AG20443 (cell line): ENCODE measurements at places on chromosomes 12 and 14.
A peak's percentile ranks its signal among the peaks of the same experiment; 100 is the strongest.

DNA sequence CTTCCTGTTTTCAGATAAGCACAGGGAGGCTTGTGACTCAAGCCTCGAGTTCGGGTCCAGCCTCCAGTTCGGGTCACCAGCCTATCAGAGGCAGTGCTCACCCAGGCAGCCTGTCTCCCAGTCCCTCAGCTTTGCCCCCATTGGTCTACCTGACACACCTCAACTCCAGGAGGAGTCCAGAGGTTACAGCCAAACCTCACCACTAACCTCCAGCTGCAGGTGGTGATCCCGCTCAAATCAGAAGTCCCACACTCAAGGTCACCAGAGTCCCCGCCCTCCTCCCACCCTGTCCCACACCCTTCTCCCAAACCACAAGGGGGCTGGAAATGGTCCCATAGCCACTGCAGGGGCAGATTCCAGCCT lies 42.1 kb downstream of the KDM2B start:
- peak; percentile 34 for DNase-seq

GRCh38 chr12:8455271-8455670 lies 491 bp upstream of the CLEC6A start:
- DNase-seq = no peak

GRCh38 chr12:98999559-98999958 lies 354.5 kb downstream of the APAF1 start:
- DNase-seq = peak; percentile 24

GRCh38 chr14:88975043-88975830 lies 150.8 kb downstream of the TTC8 start:
- DNase-seq = no peak

DNA sequence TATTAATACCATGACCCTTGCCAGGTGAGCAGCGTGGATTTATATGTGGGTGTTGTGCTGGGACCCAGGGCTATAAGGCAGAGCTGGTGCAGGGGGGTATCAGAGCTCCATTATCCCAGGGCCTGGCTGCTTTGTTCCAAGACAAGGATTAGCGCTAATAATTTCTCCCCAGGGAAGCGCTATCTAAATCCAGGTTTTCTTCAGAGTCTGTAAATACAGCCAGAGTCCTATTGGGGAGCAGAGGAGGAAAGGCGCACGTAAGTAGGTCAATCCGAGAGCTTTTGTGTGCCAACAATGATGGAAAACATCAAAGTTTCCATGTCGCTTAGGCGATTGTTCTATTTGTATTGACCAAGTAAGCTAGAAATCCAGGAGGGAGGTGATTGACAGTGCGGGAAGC lies 1009.7 kb downstream of the VRK1 start:
- DNase-seq = no peak

DNA sequence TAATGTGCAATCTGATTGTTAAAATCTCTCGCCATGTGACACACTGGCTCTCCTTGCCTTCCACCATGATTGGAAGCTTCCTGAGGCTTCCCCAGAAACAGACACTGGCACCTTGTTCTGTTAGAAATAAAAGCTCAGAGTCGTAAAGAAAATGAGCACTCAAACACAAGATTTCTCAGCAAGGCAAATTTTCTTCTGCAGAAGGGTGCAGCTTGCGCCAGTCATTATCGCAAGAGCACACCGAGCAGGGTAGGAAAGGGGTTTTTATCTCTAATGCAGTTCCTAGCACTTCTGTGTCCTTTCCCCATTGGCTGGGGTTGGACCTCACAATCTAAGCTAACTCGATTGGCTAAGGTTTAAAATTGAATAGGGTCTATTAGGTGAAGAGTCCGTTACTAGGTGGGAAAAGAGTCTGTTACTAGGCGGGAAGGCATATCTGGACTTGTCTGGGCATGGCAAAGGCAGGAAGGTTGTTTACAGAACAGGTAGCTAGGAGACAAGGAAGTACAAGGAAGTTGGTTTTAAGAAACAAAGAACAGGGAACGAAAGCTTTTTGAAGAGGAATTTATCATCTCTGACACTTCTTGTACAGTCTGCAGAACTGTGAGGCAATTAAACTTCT lies 62.6 kb upstream of the BICD1 start:
- no peak for DNase-seq

- DNase-seq = peak; percentile 93
Observed at GRCh38 chr14:100416921-100417860, 94.1 kb downstream of the SLC25A47 start.

DNA sequence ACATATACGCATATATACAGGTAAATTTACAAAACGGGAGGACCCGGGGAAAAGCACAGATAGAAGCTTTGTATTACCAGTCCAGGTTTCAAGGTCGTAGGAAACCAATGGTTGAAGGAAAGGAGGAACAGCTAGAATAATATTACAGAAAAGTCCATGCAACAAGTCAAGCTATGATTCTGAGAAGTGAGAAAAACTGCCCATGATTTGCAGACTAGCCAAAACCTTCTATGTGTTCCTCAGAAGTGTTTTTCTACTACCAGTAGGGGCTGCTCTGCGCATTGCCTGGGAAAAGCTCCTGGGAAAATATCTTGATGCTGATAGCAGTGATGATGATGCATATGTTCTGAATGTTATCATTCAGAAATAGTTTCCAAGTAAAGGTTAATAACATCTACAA lies 2.2 kb downstream of the PDZRN4 start:
- DNase-seq = no peak

GRCh38 chr14:75783184-75783583 lies 122.1 kb downstream of the TTLL5 start:
- no peak for DNase-seq

DNA sequence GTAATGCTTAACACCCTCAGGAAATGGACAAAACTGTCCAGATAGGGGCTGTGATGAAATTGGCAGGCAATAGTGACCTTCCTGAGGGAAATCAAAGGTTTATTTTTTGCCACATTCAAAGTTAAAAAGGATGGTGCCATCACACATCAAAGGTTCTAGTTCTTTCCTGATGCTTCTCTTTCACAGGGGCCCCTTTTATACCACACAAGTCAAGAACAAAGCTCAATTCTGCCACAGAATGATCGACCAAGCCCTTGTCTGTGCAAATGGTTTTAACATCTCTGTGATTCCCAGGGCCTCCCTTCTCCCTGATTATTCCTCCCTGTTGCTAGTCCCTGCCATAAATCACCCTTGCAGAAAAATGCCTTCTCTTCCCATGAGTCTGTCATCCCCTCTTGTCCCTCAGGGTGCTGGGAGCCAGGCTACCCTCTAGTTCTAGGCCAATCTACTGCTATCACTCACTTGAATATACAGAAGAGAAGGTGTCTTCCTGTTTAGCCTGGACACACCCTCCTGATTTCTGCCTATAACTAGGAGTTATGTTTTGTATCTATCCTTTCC lies 22.7 kb downstream of the SMCO2 start:
- DNase-seq = no peak
